ENCODE measurements at places on chromosomes 7 and 10.

DNA sequence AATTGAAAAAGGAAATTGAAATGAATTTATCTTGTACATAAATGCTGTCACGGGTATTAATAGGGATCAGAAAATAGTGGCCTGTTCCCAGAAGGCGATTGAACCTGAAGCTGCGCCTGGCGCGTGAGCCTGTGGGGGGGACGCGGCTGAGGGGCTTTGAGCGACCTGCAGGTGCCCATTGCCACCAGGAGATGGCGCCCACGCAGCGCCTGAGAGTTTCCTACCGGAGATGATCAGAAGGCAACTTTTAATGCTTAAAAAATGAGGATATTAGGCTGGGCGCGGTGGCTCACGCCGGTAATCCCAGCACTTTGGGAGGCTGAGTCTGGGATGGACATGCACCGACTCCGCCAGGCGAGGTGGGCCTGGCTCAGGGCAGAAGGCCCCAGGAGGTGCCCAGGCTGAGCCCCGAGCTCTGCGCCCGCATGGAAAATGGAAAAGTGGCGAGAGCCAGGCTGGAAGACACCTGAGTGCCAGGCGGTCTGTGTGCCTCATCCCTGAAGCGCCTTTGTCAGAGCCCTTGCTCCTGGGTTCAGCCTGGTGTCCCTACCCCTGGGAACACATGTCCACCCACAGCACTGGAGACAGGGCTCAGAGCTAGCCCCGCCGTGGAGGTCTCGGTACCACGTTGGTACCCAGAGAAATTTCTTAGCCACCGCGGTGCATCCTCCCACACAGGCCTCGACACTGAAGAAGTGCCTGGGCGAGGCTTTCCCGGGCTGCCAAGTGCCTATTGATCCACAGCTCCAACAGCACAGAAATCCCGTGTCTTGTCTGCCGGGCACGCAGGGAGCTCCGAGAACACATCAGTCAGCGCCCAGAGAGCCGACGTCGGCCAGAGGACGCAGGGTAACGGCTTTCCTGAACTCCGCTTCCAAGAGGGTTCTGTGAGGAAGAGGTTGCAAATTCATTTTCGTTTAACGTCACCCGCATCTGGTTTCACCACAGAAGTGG, 117.4 kb downstream of the INPP5A start:
- DNase-seq, result no peak

GRCh38 chr7:37247861-37248260, 200.8 kb downstream of the ELMO1 start:
- DNase-seq, result no peak

DNA sequence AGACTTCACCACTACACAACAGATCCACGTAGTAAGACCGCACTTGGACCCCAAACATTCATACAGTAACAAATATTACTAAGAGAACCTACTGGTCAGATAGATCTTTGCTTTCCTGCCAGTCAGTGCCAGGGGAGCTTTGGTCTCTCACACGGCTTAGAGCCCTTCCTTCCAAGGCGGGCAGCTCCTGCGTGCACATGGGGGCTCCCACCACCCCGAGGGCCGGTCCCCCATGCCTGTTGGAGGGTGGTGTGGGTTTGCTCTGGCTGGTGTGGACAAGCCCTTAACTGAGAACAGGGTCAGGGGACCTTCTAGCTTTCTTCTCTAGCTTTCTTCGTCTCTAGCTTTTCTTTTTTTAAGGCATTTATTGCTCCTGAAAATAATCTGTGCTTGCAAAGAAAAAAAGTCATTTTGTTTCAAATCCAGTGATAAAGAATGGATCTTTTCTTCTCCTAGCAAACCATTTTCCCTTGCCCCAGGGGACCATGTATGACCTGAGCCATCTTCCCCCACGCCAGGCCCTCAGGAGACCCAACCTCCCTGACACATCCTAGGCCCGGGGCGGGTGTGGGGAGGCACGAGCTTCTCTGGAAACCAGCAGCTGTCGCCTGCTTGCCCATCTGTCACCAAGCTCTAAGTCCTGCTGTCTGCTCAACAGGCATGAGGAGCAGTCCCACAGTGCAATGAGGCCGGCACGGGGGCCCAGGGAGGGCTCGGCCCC, 591.1 kb downstream of the PTPRN2 start:
- no peak for DNase-seq

GRCh38 chr10:129717816-129718547, 246.1 kb downstream of the EBF3 start:
- DNase-seq, result no peak

GRCh38 chr10:22791665-22792064, 77.3 kb upstream of the PIP4K2A start:
- DNase-seq, result no peak

DNA sequence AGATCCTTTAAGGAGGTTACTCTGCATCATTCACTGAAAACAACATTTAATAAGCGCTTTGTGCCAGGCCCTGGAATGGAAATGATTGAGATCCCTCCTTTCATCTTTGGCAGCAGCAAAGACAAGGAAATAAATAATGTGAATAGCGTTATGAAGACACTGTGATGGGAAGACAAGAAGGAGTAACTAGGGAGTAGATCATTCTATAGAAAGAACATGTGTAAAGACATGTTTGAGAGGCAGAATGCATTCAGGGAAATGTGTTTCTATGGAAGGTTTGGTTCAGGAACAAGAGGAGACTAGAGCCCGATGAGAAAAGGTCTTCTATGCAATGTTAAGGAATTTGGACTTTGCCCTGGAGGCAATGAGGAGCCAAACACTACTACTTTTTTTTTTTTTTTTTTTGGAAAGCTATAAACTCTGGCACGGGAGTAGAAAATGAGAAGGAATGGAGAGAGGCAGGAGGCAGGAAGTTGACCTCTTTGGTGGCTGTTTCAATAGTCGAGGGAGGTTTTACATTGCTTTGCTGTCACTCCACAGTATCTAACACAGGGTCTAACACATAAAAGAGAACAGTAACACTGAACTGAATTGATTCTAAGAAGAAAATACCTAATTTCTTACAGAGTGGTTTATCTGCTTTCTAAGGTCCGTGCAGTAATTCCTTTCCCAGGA, 44.9 kb downstream of the SMURF1 start:
- no peak for DNase-seq

GRCh38 chr10:93993782-93994437, at the start of gene PLCE1:
Gene PLCE1, plus strand, starts transcription at chr10:93993931. Its CDS starts 37,116 bp downstream, at chr10:94031047.
- no peak for DNase-seq

GRCh38 chr7:131897016-131897789, 340.8 kb upstream of the PODXL start:
- DNase-seq, result no peak

DNA sequence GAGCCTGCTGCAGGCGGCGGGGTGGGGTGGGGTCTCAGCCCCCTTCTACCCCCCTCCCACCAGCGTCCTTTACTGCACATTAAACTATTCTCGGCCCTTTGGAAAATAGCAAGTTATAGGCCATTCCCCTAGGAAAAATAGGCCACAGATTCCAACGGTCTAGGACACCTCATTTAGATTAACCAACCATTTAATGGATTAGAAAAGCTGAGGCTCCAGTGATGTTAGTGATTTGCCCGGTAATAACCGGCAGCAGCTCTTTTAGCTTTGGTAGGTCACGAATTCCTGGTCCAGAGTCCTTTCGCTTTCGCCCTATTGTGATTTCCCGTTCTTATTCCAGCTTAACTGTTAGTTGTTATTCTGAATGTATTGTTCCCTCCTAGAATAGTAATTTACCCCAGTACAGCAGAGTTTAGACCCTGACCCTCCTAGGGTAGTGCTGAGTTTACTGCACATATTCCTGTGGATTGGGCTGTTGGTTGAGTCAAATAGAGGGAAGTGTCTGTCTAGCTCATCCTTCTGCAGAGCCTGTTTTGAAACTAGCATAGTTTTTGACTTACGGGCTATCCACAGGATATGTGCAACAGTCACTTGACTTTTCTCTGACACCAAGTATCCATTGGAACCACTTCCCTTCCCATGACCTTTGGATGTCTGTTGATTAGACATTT, 754 bp downstream of the GSTO1 start:
- no peak for DNase-seq

GRCh38 chr10:86523348-86523747, 1.8 kb upstream of the WAPL start:
- DNase-seq, result no peak

- no peak for DNase-seq
Observed at GRCh38 chr10:14757986-14758385, 16.7 kb downstream of the FAM107B start.

DNA sequence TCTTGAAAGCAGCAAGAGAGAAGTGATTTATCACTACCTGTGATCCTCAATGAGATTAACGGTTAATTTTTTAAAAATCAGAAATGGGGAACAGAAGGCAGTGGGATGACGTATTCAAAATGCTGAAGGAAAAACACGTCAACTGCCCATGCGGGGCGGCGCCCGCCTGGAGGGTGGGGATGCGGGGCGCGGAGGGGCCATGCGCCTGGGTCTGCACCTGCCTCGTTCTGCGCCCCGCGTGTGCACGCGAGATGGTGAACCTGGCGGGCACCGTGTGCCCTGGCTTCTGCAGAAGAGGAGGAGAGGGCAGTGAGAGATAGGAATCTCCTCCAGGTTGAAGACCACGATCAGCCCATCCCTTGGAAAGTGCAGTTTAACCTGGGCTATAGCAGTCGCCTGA, 79.3 kb upstream of the ZNF32 start:
- no peak for DNase-seq
